ENCODE measurements at places on chromosomes 5 and 9. TPM values are rescaled to one million over a fixed set of nuclear protein-coding genes. Genes with fewer than 3 reads are reported as not detected.

MSX2 gene
- total RNA-seq: 0.16 TPM

GABRA6 gene
- total RNA-seq: not detected

FOXD4L4 gene
- not detected for total RNA-seq

ACTBL2 gene
- total RNA-seq: 16.5 TPM

TAF11L2 gene
- not detected for total RNA-seq

BSPRY gene
- total RNA-seq: 0.13 TPM

SLC6A3 gene
- not detected for total RNA-seq

TRAPPC13 gene
- 9.3 TPM for total RNA-seq

SLC6A7 gene
- total RNA-seq: not detected

ENHO gene
- total RNA-seq: not detected

ATOSB gene
- total RNA-seq: 24.0 TPM

SAPCD2 gene
- 3.5 TPM for total RNA-seq

OR1N1 gene
- total RNA-seq: not detected

OR13D1 gene
- total RNA-seq: not detected

CSF2 gene
- total RNA-seq: 0.25 TPM

KCTD16 gene
- 1.1 TPM for total RNA-seq

MEGF9 gene
- total RNA-seq: 10.8 TPM

SIT1 gene
- total RNA-seq: not detected

SEMA5A gene
- 7.0 TPM for total RNA-seq

BTNL3 gene
- total RNA-seq: not detected

SPAG8 gene
- 0.33 TPM for total RNA-seq

LCN1 gene
- not detected for total RNA-seq

IFNK gene
- not detected for total RNA-seq

FGF10 gene
- not detected for total RNA-seq

PCDHA6 gene
- total RNA-seq: 1.0 TPM

CSNK1G3 gene
- total RNA-seq: 27.2 TPM

MORN5 gene
- not detected for total RNA-seq

GAS1 gene
- 29.4 TPM for total RNA-seq

ENTPD2 gene
- not detected for total RNA-seq

ALDOB gene
- not detected for total RNA-seq

FBN2 gene
- total RNA-seq: 24.6 TPM

GALT gene
- total RNA-seq: 25.4 TPM

LYRM7 gene
- total RNA-seq: 2.9 TPM

KCNN2 gene
- not detected for total RNA-seq

FLT4 gene
- total RNA-seq: 0.38 TPM

NEURL1B gene
- total RNA-seq: 0.51 TPM

C7 gene
- total RNA-seq: 0.38 TPM

PCDHGC4 gene
- total RNA-seq: 0.81 TPM

All from mesangial cell (primary cell).